ENCODE measurements at places on chromosomes 12 and 14. TPM values are rescaled to one million over a fixed set of nuclear protein-coding genes. Genes with fewer than 3 reads are reported as not detected.

DNA sequence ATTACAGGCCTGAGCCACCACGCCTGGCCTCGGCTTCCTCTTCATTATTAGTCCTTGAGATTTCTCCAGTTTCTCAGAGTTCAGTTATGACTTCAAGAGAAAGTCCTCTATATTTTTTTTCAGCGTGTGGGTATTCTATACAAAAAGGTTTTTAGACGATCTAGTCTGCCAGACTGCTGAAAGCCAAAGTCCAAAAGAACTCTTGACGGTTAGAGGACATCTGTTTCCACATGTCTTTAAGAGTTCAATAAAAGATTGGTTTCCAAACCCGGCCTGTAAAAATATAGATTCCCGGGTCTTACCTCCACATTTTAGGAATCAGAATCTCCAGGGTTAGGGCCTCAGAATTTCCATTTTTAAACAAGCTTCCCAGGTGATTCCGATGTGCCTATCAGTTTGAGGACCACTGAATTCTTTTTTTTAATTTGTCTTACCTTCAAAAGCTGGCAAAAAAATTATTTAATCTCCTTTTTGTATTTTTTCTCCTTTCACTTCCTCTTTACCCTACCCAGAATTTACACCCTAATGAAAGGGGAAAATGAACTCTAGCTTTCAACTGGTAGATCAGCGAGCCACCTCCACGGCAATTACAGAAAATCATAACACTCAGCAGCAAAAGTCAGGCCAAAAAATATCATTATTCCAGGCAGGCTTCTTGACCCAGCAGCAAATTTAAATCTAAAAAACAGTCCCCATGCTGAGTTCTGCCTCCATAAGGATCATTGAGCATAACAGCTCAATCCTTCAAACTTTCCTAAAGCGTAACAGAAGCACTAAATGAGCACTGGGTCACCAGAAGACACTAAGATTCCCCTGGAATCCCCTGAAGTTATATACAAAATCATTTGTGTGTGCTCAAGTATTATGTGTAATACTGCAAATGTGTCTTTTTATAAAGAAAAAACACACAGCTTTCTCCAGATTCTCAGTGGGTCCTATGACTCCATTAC is 8.7 kb downstream of the NT5DC3 start:
- no peak for DNase-seq

The AKAP3 gene
- 2.5 TPM for total RNA-seq

The AQP2 gene
- total RNA-seq: not detected

GRCh38 chr14:105026033-105026785 is 5.3 kb upstream of the CDCA4 start:
- DNase-seq: no peak

GRCh38 chr12:70648831-70649230 is 11.6 kb upstream of the PTPRB start:
- no peak for DNase-seq

- no peak for DNase-seq
Observed at GRCh38 chr12:1502831-1503230, 91.5 kb downstream of the FBXL14 start.

The KCNH3 gene
- 93.3 TPM for total RNA-seq

The GYS2 gene
- 0.19 TPM for total RNA-seq

The TCL1B gene
- not detected for total RNA-seq
